ENCODE measurements at places on chromosomes 4 and X. TPM values are rescaled to one million over a fixed set of nuclear protein-coding genes. Genes with fewer than 3 reads are reported as not detected.
A peak's percentile ranks its signal among the peaks of the same experiment; 100 is the strongest.

DNA sequence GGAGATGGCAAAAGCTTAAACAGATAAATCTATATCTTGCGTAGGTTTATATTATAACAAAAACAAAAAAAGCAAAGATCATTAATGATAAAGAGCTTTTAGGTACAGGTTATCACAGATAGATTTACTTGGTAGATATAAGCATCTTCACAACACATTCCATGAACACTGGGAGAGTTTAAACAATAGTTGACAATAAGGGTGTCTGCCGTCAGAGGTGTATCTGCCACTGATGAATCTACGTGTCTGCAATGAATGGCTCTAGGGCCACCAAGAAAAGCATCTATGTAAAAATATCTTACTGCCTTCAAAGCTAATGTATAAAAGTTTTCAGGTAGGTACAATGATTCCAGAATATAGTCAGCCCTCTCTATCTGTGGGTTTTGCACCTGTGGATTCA, 43.7 kb downstream of the RASGEF1B start:
- no peaks in the 10 kb centered on the region for H3K27me3 ChIP-seq
- DNase-seq: no peak

DNA sequence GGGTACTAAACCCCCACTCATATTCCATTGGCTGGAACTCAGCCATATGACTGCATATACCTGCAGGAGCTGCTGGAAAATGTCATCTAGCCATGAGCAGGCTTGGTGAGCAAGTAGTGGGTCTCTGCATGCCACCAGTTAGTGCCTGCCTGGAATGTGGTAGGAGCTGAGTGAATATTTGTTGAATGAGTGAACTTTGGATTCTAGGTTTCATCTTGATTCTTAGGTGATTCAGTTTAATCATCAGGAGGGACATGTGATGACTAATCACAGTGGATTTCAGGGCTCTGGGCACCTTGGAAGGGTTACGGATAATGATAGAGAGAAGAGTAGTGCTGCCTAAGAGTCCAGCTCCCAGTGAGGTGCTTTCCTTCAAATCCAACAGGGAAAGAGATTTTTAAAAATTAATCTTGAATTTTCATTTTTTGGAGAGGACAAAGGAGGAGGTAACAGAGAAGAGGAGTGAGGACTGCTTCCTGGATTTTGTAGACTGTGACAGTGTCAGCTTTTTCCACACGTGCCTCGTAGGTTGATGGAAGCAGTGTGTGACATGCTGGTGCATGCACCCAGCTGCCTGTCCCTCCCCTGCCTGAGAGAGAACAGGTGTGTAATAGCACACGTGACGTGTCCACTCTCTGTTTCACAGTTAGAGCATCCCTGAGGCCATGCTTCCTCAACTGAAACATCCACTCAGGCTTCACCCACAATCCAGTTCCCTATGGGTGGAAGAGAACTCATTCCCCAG, 30.4 kb downstream of the NHS start:
- no peaks in the 10 kb centered on the region for H3K27me3 ChIP-seq
- H3K36me3 ChIP-seq: no peaks in the 10 kb centered on the region
- H3K4me1 ChIP-seq: peaks cover 6% of the 10 kb centered on the region
- DNase-seq: no peak
- H3K27ac ChIP-seq: peak overlapping the region; percentile 80

Gene UGT2A1
- not detected for total RNA-seq

- peak within 1 kb of the TSS; percentile 86 for H3K27ac ChIP-seq
- peak; percentile 56 for DNase-seq
- peak within 1 kb of the TSS; percentile 91 for H3K4me3 ChIP-seq
Measured at GRCh38 chr4:84966382-84967242, at the start of gene WDFY3. WDFY3 (minus strand) TSS chr4:84966690; CDS start chr4:84860591, 106,099 bp downstream.

DNA sequence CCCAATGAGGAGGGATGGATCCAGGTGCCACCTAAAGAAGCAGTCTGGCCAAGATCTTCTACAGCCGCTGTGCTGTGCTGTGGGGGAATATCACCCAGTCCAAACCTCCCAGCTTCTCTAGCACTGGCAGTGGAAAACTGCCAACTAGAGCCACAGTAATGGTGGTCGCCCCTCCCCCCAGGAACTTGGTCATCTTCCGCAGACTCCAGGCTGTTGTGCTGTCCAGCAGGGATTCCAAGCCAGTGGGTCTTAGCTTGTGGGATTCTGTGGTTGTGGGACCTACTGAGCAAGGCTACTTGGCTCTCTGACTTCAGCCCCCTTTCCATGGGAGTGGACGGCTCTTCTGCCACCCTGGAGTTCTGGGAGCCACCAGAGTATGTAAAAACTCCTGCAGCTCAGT, 18.2 kb downstream of the GPRASP1 start:
- H3K4me3 ChIP-seq: no peak overlapping the region
- no peaks in the 10 kb centered on the region for H3K4me1 ChIP-seq
- H3K27ac ChIP-seq: no peak overlapping the region
- no peaks in the 10 kb centered on the region for H3K27me3 ChIP-seq

Gene TLL1
- 10.6 TPM for total RNA-seq

Gene GABRQ
- total RNA-seq: not detected

- no peak overlapping the region for H3K4me3 ChIP-seq
- no peak for DNase-seq
- H3K4me1 ChIP-seq: peaks cover 7% of the 10 kb centered on the region
- H3K27ac ChIP-seq: no peak overlapping the region
Measured at GRCh38 chr4:183157215-183157614, 58.2 kb downstream of the WWC2 start.

GRCh38 chr4:142160509-142160908, 524.1 kb downstream of the IL15 start:
- no peaks in the 10 kb centered on the region for H3K36me3 ChIP-seq
- DNase-seq: no peak
- H3K27me3 ChIP-seq: no peaks in the 10 kb centered on the region
- no peak overlapping the region for H3K27ac ChIP-seq
- no peak overlapping the region for H3K4me3 ChIP-seq

DNA sequence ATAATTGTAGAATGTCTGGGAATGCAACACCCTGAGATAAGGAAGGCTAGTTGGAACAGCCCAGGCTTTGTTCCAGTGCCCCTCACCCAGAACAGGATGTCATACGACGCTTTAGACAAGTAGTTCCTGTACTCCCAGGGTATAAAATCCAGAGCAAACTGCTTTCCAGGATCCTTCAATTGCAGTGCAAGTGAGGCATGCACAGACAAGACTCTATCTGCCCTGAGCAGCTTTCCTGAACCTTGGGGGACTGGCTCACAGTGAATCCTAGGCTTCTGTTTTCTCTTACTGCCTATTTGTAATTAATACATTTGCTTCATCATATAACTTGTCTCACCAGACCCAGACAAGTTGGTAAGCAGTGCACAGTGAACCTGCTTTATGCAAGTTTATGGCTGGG, 48.4 kb upstream of the IL9R start:
- no peak overlapping the region for H3K4me3 ChIP-seq
- H3K36me3 ChIP-seq: no peaks in the 10 kb centered on the region
- no peaks in the 10 kb centered on the region for H3K27me3 ChIP-seq

DNA sequence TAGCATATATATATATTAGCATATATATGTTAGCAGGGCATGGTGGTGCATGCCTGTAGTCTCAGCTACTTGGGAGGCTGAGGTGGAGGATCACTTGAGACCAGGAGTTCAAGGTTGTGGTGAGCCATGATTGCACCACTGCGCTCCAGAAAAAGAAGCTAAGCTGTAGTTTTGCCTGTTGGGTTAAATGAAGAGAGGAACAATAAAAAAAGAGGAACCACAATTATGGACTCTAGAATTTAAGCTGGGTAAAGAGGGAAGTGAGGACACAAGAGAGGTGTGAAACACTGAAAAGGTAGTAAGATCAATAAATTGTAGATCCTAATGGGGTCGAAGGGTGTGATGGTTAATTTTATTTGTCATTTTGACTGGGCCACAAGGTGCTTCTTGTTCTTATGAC, 40.5 kb upstream of the HSD17B10 start:
- H3K4me3 ChIP-seq: no peak overlapping the region
- H3K4me1 ChIP-seq: no peaks in the 10 kb centered on the region
- H3K27ac ChIP-seq: no peak overlapping the region
- H3K36me3 ChIP-seq: no peaks in the 10 kb centered on the region
- DNase-seq: no peak
- no peaks in the 10 kb centered on the region for H3K27me3 ChIP-seq

Gene CXCL8
- total RNA-seq: 5.4 TPM

DNA sequence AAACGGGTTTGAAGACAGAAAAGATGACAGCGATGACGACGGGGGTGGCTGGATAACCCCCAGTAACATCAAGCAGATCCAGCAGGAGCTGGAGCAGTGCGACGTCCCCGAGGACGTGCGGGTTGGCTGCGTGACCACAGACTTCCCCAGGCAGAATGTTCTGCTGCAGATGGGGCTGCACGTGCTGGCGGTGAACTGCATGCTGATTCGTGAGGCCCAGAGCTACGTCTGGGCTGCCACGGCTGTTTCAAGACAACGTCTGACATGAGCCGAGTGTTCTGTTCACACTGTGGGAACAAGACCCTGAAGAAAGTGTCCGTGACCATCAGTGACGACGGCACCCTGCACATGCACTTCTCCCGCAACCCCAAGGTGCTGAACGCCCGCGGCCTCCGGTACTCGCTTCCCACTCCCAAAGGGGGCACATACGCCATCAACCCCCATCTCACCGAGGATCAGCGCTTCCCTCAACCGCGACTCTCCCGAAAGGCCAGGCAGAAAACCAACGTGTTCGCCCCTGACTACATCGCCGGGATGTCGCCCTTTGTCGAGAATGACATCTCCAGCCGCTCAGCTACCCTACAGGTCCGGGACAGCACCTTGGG, 319.2 kb upstream of the SLC7A11 start:
- no peak for DNase-seq
- H3K27ac ChIP-seq: no peak overlapping the region
- peaks cover 8% of the 10 kb centered on the region for H3K4me1 ChIP-seq
